Activated B cell treated with CpG ODN at 0.5 μM for 24 hours (primary cell): ENCODE measurements at places on chromosomes 5 and 9. TPM values are rescaled to one million over a fixed set of nuclear protein-coding genes. Genes with fewer than 3 reads are reported as not detected.

GFPT2 gene
- total RNA-seq, result 0.39 and 0.62 TPM in 2 replicates

PRRC2B gene
- total RNA-seq, result 170 and 206 TPM in 2 replicates

SPATA31A3 gene
- total RNA-seq, result not detected in 2 replicates

SLC38A9 gene
- total RNA-seq, result 26.6 and 29.9 TPM in 2 replicates

IFNA13 gene
- total RNA-seq, result not detected in 2 replicates

MYMK gene
- total RNA-seq, result not detected in 2 replicates

PPP3R2 gene
- not detected in 2 replicates for total RNA-seq

ZNF782 gene
- total RNA-seq, result 7.7 and 8.0 TPM in 2 replicates

C9orf153 gene
- total RNA-seq, result 0.17 and 0.18 TPM in 2 replicates

TAF11L5 gene
- not detected in 2 replicates for total RNA-seq

PRRX2 gene
- total RNA-seq, result not detected in 2 replicates

FOXD4L4 gene
- 0.29 and 0.39 TPM in 2 replicates for total RNA-seq

SLC2A6 gene
- 32.9 and 37.4 TPM in 2 replicates for total RNA-seq

CDX1 gene
- not detected in 2 replicates for total RNA-seq

SPINK4 gene
- total RNA-seq, result not detected in 2 replicates

C5orf46 gene
- not detected in 2 replicates for total RNA-seq
